ENCODE measurements at places on chromosomes 2 and 18.

GRCh38 chr2:174191342-174192074, 56.8 kb downstream of the OLA1 start:
- no peak for DNase-seq

DNA sequence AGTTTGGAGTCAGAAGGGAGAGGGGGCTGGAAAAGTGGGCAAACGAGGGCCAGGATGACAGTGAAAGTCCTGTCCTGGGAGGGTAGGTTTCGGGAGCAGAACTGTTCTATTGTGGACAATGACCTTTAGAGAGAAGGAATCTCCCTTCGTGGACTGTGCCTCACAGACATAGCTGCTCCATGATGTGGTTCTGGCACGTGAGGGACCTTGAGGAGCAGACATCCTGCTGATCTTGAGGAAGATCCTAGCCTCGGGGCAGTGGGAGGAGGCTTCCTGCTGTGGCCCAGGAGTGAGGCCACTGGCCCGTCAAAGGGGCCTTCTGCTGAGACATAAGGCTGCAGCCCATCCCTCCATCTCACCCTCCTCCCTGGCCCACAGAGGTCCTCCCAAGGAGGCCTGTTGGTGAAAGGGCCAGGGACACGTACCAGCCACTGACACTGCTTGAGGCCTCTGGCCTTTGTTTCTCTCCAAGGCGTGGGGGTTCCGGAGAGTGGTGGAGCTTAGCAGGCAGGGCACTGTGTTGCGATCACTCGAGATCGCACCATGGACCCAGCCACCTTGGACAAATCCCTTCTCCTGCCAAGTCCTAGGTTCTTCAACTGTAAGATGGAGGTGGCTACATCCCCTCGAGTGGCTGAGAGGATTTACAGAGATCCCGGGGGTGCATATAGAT, 167.2 kb downstream of the CELF4 start:
- no peak for DNase-seq

- no peak for DNase-seq
Observed at GRCh38 chr18:47343291-47343690, 91.8 kb upstream of the SKOR2 start.

- DNase-seq, result no peak
Observed at GRCh38 chr2:45242161-45242741, 233.0 kb upstream of the SIX2 start.

DNA sequence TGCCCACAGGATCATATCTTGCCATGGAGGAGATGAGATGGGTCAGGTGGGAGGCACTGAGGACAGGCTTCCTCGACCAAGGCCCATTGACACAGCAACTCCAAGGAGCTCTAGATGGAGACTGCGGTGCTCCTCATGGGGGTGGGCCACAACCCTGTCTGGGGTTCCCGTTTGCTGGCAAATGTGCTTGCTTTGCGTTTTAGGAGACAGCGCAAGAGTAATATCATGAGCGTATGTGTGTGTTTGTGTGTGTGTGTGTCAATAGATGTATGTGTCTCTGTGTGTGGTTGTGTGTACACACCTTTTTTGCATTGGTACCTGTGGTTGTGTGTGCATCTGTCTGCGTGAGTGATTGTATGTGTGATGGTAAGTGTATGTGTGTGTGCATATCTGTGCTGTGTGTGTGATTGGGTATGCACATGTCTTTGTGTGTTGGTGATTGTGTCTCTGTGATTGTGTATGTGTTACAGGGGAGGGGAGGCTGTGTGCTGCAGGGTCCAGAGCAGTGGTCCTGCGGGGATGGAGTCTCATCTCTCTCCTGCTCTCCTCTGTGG, 4.4 kb downstream of the FBLN7 start:
- no peak for DNase-seq

DNA sequence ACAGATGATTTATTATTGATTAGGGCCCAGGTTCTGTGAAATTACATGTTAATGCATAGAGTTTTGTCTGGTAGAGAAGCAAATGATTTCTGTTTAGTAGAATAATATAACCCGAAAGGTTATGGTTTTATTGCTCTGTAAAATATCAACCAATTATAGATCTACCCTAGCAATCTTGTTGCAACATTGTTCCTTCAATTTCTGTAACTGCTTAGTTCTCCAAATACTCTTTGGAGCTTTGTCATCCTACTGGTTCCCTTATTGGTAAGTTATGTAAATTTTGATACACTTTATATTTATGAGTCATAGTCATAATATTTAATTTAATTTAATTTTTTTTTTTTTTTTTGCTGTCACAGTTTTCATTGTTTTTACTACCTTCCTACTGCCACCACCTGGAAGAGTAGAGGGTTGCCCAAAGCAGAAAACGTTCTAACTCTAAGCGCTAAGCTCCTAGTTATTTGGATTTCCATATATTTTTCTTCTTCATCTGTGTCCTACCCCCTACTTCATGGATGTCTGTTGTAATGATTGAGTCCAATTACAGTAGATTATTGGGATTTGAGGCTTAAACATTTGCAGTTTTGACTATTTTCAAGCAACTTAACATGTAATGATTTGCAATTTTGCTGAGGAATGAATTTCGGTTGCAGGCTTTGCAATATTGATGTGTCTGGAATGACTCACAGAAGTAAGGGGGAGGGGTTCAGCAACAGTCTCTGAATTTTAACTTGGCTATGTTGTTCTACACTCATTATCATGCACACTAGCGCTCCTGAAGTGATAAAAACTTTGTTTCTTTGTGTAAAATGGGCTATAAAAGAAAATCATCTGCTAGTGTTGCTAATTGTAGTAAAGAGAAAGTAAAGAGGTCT, 51.1 kb downstream of the NABP1 start:
- DNase-seq, result no peak

GRCh38 chr2:102110171-102110570, 32.4 kb upstream of the IL1R1 start:
- DNase-seq, result no peak

DNA sequence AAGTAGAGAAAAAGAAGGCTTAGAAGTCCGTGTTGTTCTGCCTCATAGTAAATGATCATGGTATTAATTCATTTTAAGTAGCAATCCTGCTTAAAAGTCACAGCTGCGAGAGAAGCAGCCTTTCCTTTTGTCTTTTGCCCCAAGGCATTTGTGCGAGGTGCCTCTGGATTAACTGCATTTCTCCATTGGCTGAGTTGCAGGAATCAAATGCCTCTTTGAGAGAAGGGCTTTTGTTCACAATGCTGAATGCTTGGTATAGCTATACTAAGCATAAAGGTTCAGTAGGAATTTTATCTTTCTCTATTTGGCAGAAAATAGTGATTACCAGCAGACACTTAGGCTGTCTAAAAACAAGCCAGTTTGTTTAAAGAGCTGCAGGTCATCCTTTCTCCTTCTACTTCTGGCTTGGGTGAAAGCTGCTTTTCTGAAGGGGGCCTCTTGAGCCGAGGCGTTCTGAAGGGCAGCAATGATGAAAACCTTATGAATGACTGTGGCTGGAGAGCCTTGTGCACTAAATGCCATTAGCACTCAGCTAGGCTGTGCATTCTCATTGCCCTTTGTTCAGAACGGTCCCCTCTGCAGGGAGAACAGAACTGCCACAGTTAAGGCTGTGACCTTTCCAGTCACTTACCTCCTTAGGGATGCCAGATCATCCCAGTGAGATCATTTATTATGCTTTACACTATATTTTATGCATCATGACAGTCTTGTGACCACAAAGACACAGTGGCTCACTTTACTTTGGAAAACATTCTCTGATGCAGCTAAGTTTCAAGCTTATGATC, 68.8 kb upstream of the TMEM87B start:
- no peak for DNase-seq

DNA sequence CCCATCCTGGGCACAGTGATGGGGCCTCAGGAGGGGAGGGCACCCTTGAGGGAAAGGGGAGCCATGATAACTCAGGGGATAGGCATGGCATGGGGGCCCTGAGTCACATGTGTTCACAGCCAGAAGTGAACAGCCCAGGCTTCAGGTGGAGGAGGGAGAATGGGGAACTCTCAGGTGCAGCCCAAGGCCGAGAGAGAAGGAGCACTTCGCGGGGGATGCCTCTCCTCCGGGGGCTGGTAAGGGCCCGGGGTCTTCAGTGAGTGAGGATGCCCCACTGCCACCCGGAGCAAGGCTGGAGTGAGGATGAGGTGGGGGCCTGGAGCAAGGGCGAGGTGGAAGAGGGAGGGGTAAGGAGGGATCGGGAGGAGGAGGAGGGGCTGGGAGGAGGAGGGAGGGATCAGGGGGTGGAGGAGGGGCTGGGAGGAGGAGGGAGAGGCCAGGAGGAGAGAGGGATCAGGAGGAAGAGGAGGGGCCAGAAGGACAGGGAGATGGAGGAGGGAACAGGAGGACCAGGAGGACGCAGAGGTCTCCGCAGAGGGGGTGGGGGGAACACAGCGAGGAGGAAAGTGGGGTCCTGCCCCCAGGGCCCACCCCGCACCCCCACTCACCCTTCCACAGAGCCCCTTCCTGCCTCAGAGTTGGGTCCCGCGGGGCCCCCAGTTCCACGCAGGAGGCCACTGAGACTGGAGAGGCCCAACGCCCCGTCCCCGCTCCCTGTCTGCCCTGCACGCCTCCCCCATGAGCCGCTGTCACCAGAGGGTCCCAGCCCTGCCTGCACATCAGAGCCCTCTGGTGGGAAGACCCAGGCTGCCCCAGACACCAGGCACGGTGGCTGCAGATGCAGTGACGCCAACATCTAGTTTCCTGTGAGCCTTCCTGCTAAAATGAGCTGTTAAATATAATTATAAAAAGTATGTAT, 42.8 kb downstream of the RAMP1 start:
- peak; percentile 49 for DNase-seq

GRCh38 chr2:177334940-177335543, 57.5 kb upstream of the AGPS start:
- peak; percentile 68 for DNase-seq

GRCh38 chr2:126664639-126665038, 8.7 kb downstream of the GYPC start:
- DNase-seq, result no peak

DNA sequence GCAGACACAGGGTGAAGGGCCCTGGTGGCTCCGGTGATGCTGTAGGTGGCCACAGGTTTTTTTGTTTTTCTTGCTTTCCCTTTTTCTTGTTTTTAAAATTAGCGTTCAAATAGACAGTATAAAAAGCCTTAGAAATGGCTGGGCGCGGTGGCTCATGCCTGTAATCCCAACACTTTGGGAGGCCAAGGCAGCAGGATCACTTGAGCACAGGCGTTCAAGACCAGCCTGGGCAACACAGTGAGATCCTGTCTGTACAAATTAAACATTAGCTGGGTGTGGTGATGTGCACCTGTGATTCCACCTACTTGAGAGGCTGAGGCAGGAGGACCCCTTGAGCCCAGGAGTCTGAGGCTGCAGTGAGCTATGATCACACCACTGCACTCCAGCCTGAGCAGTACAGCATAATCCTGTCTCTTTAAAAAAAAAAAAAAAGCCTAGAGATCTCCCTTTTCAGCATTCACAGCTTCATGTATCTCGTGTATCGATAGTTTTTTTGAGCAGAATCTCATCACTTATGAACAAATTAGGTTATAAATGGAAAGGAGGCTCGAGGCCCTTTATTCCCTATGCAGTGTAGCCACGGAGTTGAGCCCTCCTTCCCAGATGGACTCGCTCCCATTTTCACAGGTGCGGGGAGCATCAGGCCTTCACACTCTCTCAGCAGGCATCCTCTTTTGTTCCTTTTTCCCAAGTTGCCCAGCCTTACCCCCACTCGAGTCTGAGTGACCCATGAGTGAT, 50.8 kb downstream of the EMILIN2 start:
- no peak for DNase-seq

DNA sequence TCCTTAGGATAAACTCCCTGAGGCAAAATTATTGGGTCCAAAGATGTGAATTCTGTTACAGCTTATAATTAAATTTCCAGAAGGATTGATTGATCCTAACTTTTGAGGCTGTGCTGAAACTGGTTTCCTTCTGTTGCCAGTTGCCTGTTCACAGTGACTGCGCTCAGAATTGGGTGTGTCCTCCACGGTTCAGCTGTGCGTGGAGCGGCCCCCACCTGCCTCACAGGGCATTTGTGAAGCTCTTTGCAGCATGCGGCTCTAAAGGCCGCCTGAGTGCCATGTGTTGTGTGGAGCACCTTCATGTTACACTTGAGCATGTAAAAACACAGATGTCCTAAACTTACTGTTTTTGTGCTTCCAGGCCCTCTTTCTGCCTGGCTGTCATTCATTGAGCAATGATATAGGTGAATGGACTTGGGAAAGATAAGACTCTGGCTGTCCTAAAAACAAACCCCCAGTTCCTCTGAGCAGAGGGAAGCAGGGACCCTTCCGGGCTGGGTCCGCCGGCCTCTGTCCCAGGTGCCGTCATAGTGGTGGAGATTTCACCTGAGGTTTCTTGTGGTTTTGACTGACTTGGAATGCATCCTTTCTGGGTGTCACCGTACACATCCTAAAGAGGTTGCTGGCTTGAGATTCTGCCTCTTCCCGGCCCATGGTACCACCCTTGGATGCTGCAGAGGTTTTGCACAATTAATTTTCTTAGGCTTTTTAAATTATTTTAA, 173.6 kb downstream of the LDLRAD4 start:
- peak; percentile 22 for DNase-seq

DNA sequence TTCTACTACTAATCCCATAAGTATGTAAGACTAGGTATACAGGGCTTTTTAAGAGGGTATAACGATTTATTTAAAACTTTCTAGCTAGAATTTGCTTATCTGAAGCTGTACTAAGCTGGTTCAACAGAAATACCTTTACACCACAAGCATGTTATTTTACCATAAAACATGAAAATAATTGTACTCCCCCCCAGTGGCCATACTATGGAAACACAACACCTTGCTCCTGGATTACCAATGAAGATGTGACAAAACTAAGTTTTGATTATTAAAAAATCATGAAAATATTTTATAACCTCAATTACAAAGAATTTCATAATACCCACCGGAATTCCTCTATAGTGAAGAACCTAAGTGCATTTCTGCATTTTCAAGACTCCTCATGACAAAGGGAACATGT, 27.3 kb downstream of the LPIN2 start:
- DNase-seq, result peak; percentile 75

GRCh38 chr18:50857694-50858093, 21.2 kb upstream of the ME2 start:
- DNase-seq, result no peak

DNA sequence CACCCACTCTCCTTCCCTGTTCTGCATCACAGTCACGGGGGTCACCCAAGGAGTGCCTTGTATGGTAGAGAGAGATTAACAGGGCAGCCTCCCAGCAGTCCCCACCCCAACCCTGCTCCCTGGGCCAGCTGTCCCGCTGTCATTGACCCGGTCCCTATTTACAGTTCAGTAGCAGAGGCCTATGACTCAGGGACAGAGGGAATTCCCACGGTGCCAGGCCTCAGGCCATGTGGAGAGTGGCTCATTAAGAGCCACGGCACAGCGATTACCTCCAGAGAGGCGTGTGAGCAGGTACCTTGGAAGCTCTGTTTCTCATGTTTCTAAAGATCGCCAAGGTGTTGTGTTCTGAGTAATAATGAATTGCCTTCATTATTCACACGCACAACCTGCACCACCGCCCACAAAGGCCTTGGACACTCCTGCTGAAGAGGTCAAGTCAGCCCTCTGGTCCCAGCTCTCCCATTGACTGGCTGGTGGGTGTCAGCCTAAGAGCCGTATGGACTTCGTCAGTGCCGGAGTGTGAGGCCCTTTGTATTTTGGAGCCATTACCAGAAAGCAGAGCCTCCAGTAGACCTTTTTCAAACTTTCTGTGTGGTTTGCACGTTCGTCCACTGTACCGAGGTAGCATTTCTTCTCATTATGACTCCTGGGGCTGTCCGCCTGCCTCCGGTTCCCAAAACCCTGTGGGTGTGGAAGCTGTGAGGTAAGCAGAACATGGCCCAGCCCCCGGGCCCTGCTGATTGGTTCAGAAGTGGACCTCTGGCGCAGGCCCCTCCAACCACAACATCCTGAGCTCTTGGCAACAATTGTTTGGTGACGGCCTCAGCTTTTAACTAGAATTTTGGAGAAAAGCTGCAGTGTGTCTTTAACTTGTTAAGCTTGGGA, 47.0 kb downstream of the SERTAD2 start:
- DNase-seq, result peak; percentile 72
